ENCODE measurements at places on chromosomes 16 and 17. TPM values are rescaled to one million over a fixed set of nuclear protein-coding genes. Genes with fewer than 3 reads are reported as not detected.
A peak's percentile ranks its signal among the peaks of the same experiment; 100 is the strongest.

Gene GJD3
- not detected for total RNA-seq

Gene CDH15
- not detected for total RNA-seq

Gene JUP
- total RNA-seq, result 158 TPM

Gene MYBBP1A
- 61.6 TPM for total RNA-seq

Gene TMC7
- total RNA-seq, result 0.73 TPM

Gene SMIM22
- total RNA-seq, result 49.0 TPM

Gene C16orf92
- not detected for total RNA-seq

Gene SMIM36
- total RNA-seq, result not detected

Gene KRT33A
- total RNA-seq, result not detected

Gene SYT17
- total RNA-seq, result 11.9 TPM

- no peaks in the 10 kb centered on the region for H3K4me1 ChIP-seq
- H3K4me3 ChIP-seq, result no peak overlapping the region
- H3K27me3 ChIP-seq, result no peaks in the 10 kb centered on the region
- H3K27ac ChIP-seq, result peak overlapping the region; percentile 21
- no peak for DNase-seq
- H3K36me3 ChIP-seq, result no peaks in the 10 kb centered on the region
These were observed 16.8 kb downstream of the CDR2 start for GRCh38 chr16:22357635-22357971.

GRCh38 chr17:69050999-69051775, 9.5 kb downstream of the ABCA9 start:
- H3K36me3 ChIP-seq, result no peaks in the 10 kb centered on the region
- DNase-seq, result no peak
- no peaks in the 10 kb centered on the region for H3K4me1 ChIP-seq
- no peaks in the 10 kb centered on the region for H3K27me3 ChIP-seq

GRCh38 chr17:4607773-4608187, 23.5 kb downstream of the SMTNL2 start:
- no peak for DNase-seq
- no peaks in the 10 kb centered on the region for H3K36me3 ChIP-seq

DNA sequence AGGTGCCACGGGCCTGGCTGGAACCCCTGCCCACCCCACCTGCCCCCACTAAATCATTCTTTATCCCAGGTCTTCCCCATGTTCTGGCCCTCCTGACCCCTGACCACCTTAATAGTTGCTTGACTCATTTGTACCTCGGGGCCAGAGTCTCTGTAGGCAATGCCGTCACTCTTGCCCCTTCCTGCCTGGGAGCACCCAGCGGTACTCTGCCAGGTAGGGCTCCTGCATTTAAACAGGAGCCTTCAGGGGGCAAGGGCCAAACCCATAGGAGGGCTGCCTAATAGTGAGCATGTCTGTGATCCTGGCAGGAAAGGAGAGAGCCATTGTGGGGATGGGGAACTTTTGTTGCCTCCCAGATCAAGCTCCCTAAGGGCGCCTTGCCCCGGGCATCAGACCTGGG, 8.8 kb upstream of the ITGA3 start:
- H3K27ac ChIP-seq, result no peak overlapping the region
- no peak overlapping the region for H3K4me3 ChIP-seq
- no peak for DNase-seq
- H3K4me1 ChIP-seq, result no peaks in the 10 kb centered on the region

- H3K4me3 ChIP-seq, result no peak overlapping the region
- peak; percentile 78 for DNase-seq
- H3K27ac ChIP-seq, result no peak overlapping the region
- no peaks in the 10 kb centered on the region for H3K36me3 ChIP-seq
- no peaks in the 10 kb centered on the region for H3K27me3 ChIP-seq
These were observed 18.9 kb upstream of the P2RX1 start for GRCh38 chr17:3935140-3935542.

DNA sequence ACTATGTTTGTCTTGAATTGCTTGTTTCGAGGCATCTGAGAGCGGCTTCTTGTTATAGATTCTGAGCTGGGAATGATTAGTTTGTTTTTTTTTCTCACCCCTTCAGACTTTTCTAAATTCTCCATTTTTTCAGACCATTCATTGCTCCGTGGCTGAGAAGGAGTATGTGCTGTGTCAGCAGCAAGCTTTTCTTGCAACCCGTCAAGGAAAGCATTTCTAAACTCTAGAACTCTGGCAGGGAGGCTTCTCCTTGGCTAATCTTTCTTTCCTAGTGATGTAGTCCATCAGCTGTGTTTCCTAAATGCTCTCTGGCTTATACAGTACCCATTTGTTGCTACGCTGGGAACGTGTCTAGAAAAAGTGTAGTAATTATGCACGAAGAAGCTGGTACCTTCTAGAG, 133.5 kb downstream of the FTO start:
- no peaks in the 10 kb centered on the region for H3K4me1 ChIP-seq
- H3K4me3 ChIP-seq, result no peak overlapping the region
- DNase-seq, result no peak
- no peak overlapping the region for H3K27ac ChIP-seq
- H3K27me3 ChIP-seq, result no peaks in the 10 kb centered on the region

DNA sequence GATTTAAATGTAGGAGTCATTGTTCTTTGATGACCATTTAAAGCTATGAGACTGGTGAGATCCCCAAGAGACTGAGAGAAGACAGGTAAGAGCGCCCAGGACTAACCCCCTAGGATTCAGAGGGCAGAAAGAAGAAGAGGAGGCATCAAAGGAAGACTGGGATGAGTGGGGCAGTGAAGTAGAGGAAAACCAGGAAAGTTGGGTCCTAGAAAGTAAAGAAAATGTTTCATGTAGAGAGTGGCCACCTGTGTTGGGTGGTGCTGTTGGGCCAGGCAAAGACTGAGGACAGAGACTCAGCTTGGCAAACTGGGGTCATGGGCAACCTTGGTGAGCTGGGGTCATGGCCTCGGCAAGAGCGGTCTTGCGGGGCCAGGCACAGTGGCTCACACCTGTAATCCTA, 1.3 kb upstream of the HAP1 start:
- DNase-seq, result no peak
- H3K27me3 ChIP-seq, result peaks cover 41% of the 10 kb centered on the region
- H3K36me3 ChIP-seq, result no peaks in the 10 kb centered on the region
- no peak overlapping the region for H3K4me3 ChIP-seq

DNA sequence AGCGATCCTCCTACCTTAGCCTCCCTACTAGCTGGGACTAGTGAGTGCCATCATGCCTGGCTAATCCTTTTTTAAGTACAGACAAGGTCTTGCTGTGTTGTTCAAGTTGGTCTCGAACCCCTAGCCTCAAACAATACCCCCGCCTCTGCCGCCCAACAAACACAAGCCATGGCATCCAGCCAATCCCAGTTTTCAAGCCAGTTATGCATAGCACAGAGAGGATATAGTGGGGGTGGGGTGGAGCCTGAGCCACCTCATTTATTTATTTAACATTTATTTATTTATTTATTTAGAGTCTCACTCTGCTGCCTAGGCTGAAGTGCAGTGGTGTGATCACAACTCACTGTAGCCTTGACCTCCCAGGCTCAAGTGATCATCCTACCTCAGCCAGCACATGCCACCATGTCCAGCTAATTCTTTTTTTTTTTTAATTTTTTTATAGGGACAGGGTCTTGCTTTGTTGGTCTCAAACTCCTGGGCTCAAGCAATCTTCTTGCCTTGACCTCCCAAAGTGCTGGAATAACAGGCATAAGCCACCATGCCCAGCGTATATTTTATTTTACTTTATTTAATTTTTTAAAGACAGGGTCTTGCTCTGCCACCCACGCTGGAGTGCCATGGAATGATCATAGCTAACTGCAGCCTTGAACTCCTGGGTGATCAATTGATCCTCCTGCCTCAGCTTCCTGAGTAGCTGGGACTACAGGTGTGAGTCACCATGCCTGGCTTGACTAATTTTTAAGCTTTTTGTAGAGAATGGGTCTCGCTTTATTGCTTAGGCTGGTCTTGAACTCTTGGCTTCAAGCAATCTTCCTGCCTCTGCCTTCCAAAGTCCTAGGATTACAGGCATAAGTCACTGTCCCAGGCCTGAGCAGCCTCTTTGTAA, 26.2 kb upstream of the KLHL11 start:
- no peak overlapping the region for H3K4me3 ChIP-seq
- no peaks in the 10 kb centered on the region for H3K27me3 ChIP-seq
- no peaks in the 10 kb centered on the region for H3K36me3 ChIP-seq
- H3K4me1 ChIP-seq, result no peaks in the 10 kb centered on the region
- no peak overlapping the region for H3K27ac ChIP-seq
- no peak for DNase-seq

GRCh38 chr17:65433157-65433556, 128.3 kb downstream of the AXIN2 start:
- H3K27ac ChIP-seq, result no peak overlapping the region
- no peak for DNase-seq
- no peaks in the 10 kb centered on the region for H3K4me1 ChIP-seq
- H3K36me3 ChIP-seq, result no peaks in the 10 kb centered on the region

GRCh38 chr17:77527836-77528505, 387.2 kb downstream of the SEC14L1 start:
- no peaks in the 10 kb centered on the region for H3K4me1 ChIP-seq
- no peaks in the 10 kb centered on the region for H3K36me3 ChIP-seq
- no peak overlapping the region for H3K27ac ChIP-seq
- no peaks in the 10 kb centered on the region for H3K27me3 ChIP-seq
- H3K4me3 ChIP-seq, result no peak overlapping the region

GRCh38 chr17:65312718-65313377, 175.7 kb downstream of the RGS9 start:
- H3K27ac ChIP-seq, result no peak overlapping the region
- no peak for DNase-seq
- no peak overlapping the region for H3K4me3 ChIP-seq
- no peaks in the 10 kb centered on the region for H3K4me1 ChIP-seq
- no peaks in the 10 kb centered on the region for H3K36me3 ChIP-seq

DNA sequence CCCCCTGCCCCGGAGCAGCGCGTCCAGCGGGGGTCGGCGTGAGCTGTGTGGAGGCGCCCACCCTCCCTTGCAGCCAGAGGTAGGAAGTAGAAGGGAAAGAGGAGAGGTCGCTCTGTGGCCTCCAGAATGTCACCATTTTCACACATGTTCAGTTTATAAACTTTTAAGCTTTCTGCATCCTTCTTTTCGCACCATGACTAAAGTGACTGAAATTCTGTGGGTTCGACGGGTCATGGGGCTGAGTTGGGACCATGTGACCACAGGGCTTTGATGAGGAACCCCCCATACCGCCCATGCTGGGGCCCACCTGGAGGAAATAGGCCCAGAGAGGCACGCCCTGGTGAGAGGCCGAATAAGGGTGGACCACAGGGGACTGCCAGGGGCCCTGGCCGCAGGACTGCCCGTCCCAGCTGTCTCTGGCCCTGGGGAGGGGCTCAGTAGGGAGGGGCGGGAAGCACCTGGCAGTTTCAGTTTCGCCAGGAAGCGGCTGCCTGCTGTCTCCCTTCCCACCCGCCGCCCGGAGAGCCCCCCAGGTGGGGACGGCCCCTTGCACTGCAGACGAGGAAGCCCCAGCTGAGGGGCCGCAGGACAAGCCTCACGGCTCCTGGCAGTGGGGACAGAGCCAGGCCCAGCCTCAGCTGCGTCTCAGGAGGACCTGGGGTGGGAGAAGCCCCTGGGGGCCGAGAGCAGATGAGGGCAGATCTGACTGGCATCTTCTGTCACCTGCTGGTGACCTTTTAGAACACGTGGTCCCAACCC, 9.0 kb downstream of the CBFA2T3 start:
- H3K4me3 ChIP-seq, result no peak overlapping the region
- peaks cover 70% of the 10 kb centered on the region for H3K27me3 ChIP-seq
- no peaks in the 10 kb centered on the region for H3K4me1 ChIP-seq
- DNase-seq, result no peak
- no peak overlapping the region for H3K27ac ChIP-seq
- no peaks in the 10 kb centered on the region for H3K36me3 ChIP-seq

GRCh38 chr17:42097691-42098631, at the start of gene ZNF385C:
TSS of gene ZNF385C (minus strand) at chr17:42098473. CDS start at chr17:42063056, 35,417 bp downstream.
- no peaks in the 10 kb centered on the region for H3K4me1 ChIP-seq
- no peak for DNase-seq

GRCh38 chr16:57910696-57911095, 60.2 kb downstream of the CNGB1 start:
- H3K4me3 ChIP-seq, result no peak overlapping the region
- no peaks in the 10 kb centered on the region for H3K36me3 ChIP-seq
- H3K4me1 ChIP-seq, result no peaks in the 10 kb centered on the region
- no peak overlapping the region for H3K27ac ChIP-seq
- no peaks in the 10 kb centered on the region for H3K27me3 ChIP-seq
- no peak for DNase-seq
